ENCODE measurements at places on chromosomes 12 and 14.

DNA sequence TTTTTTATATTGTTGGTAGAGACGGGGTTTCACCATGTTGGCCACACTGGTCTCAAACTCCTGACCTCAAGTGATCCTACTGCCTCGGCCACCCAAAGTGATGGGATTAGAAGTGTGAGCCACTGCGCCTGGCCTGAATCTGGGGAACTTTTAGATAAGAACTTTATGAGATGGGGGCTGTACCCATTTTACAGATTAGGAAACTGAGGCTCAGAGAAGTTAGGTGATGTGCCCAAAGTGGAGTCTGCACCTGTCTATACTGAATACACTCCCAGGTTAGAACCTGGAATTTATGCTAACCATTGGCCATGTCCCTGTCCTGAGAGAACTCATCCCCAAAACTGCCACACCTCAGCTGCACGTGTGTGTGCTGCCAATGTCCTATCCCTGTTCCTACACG, 81.9 kb downstream of the ESRRB start:
- no peak for DNase-seq

DNA sequence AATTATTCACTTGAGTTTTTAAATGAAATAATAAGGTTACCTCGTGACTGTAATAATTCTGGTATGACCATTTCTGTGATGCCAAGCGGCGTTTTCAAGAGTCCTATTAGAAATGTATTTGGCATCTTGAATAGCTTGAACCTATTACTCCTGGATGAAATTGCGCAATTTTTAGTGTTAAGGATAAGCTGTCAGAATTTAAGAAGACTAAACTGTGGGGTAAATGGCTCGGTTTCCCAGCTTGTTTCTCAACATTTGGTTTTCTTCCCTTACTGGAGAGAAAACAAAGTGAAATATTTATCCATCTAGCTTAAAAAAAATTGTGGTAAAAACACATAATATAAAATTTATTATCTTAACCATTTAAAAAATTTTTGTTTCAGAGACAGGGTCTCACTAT, 26.8 kb downstream of the PCNX1 start:
- no peak for DNase-seq

- no peak for DNase-seq
These were observed 685 bp upstream of the MYL6B start for GRCh38 chr12:56151672-56152131.

DNA sequence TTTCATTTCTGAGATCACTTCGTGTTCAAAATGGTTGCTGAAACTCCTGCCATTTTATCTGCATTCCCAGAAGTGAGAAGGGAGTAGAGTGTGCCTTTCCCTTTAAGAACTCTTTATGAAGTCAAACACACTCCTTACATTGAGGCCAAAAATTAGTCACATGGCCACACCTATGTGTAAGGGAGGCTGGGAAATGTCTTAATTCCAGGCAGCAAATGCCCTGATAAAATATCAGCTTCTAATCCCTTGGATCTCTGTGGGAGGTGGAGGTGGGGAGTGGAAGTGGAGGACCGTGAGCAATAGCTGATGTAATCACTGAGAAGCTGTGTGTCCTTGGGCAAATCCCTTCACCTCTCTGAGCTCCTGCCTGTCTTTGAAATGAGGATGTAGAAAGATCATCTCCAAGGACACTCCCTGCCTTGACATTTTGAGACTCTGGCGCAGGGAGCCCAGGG, 22.7 kb upstream of the ANKRD9 start:
- no peak for DNase-seq

DNA sequence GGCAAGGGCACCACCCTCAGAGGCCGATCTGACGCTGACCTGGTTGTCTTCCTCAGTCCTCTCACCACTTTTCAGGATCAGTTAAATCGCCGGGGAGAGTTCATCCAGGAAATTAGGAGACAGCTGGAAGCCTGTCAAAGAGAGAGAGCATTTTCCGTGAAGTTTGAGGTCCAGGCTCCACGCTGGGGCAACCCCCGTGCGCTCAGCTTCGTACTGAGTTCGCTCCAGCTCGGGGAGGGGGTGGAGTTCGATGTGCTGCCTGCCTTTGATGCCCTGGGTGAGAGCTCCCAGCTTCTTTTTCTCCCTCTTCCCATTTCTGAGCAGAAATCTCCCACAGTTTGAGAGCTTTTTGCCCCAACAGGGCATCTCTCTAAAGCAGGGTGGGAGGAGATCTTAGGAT, 1.8 kb downstream of the OAS1 start:
- DNase-seq, result no peak

- no peak for DNase-seq
These were observed 11.6 kb upstream of the MGST1 start for GRCh38 chr12:16335838-16336237.

DNA sequence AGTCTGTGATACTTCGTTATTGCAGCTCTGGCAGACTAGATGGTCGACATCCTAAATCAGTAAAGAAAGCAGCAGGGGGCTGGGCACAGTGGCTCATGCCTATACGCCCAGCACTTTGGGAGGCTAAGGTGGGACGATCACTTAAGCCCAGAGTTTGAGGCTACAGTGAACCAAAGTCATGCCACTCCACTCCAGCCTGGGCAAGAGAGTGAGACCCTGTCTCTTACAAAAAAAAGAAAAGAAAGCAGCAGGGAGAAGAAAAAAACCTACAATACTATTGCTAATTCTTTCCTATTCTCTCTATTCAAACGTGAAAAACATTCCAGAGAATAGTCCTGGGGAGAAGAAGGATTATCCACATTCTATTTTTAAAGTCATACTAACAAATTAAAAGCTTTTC, 79.5 kb downstream of the DCAF5 start:
- DNase-seq, result no peak

GRCh38 chr12:96861656-96862055, 45.4 kb upstream of the NEDD1 start:
- DNase-seq, result no peak

DNA sequence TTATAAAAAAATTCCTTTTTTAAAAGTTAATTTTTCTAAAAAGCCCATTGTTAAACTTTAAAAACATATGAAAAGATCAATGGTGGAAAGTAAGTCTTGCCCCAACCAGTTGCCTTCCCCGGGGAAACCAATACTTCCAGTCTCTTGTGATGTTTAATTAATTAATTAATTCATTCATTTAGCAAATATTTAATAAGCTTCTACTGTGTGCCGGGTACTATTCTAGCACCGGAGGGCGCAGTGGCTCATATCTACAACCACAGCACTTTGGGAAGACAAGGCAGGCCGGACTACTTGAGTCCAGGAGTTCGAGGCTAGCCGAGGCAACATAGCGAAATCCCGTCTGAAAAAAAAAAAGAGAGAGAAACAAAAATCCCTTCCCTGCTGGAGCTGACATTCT, 87.4 kb downstream of the HECTD4 start:
- DNase-seq, result no peak

GRCh38 chr12:53750812-53751335, 905 bp downstream of the CISTR start:
- DNase-seq, result no peak

- no peak for DNase-seq
These were observed 629 bp upstream of the TTC7B start for GRCh38 chr14:90816681-90817436.

GRCh38 chr12:125734137-125734536, 668.9 kb downstream of the AACS start:
- no peak for DNase-seq

DNA sequence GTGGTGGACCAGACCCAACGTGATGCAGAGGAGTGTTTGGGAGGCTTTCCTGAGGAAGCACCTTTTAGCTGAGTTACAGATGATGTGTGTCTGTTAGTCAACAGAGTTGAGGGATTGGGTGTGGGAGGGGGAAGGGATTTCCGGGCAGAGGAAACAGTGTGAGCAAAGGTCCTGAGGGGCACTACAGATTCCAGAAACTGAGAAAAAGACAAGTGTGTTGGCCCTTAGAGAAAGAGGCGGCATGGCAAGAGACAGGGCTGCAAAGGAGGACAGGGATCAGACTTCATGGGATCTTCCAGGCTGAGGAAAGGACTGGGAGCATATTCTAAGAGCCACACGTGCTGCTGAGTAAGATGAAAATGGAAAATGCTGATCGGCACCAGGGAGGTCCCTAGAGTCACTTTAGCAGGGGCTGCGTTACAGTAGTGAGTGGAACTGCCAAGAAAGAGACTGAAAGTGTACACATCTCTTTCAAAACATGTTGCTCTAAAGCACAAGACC, 9.4 kb upstream of the RPS6KL1 start:
- DNase-seq, result no peak

DNA sequence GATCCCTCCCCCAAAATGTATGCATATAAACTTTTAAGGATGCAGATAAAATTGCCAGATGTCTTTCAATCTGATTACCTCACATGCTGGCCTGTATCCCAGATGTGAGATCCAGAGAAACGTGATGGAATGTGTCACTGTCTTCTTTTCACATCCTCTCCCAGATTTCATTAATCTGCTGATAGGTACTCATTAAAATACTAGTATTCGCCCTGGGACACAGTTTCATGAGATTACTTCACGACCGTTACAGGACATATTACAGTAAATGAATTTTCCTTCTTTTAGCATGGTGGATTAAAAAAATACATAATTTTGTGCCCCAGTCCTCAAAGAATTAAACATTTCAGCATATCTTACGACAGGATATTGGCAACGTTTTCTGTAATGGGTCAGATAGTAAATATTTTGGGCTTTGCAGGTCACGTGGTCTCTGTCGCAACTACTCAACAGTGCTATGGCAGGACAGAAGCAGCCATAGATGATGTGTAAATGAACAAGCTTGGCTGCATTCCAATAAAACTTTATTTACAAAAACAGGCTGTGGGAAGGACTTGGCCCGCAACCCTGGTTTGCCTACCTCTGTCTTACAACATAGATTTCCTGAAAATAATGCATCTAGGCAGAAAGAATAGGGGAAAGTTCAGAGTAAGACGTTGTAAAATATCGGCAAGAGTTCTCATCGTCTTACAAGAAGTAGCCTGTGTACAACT, 156.0 kb upstream of the DIO3 start:
- no peak for DNase-seq

GRCh38 chr14:101456246-101457175, 104.8 kb upstream of the DIO3 start:
- DNase-seq, result no peak

GRCh38 chr12:28360253-28360652, 170.0 kb downstream of the CCDC91 start:
- DNase-seq, result no peak

DNA sequence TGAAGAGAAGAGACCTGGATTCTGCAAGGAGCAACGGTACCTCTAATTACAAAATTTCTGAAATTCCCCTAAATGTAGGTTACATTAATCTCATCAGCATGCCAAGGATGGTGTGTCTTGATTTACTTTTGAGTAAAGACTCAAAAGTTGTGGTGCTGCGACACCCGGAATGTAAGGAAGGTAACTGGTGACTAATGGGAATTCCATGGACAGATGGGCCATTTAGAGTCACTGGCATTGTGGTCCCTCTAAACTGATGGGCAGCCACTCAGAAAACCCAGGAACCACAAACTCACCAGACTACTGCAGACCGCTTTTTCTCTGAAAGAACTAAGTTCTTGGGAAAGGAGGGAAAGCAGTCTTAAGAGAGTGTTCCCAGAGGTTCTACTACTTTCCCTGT, 32.8 kb downstream of the GRIN2B start:
- no peak for DNase-seq

GRCh38 chr14:20873370-20874177, 17.6 kb upstream of the RNASE3 start:
- DNase-seq, result peak; percentile 28

- DNase-seq, result no peak
These were observed 953 bp upstream of the NXPH4 start for GRCh38 chr12:57215668-57216013.

DNA sequence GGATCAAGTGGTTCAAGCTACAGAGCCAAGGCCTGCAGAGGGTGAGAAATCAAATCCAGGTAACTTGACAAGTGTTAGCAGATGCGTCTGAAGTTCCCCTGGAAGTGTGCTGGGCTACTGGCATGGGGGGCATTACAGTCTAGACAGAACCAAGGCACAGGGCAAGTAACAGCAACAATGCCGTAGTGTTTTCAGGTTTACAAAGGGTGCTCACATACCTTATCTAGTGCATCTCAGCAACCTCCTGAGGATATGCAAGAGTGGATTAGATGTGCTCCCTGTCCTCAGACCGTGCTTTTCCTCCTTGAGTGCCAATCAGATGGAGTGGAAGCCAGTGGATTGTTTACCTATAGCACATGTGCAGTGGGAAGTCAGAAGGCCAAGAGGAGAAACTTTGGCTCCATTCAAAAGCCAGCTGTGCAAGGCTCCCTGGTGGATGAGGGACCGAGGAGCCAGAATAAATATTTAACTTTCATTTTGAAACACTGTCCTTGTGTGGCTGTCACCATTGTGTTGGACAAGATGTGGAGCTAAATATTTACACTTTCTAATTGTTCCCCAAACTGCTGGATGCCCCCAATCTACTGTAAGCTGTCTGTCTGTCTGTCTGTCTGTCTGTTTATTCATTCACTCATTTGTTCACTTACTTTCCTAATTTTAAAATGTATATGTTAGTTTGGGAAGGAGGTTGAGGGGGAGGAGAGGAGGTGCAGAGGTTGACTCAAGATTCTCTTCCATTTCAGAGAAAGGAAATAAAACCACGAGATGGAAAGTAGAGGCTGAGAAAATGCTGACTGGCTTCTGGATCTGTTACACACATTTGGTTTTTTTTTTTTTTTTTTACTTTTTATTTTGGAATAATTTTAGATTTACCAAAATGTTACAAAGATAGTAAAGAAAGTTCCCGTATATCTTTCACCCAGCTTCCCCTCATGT, 184.0 kb upstream of the PARP11 start:
- DNase-seq, result no peak

GRCh38 chr12:82937151-82937550, 250.4 kb downstream of the TMTC2 start:
- DNase-seq, result no peak

DNA sequence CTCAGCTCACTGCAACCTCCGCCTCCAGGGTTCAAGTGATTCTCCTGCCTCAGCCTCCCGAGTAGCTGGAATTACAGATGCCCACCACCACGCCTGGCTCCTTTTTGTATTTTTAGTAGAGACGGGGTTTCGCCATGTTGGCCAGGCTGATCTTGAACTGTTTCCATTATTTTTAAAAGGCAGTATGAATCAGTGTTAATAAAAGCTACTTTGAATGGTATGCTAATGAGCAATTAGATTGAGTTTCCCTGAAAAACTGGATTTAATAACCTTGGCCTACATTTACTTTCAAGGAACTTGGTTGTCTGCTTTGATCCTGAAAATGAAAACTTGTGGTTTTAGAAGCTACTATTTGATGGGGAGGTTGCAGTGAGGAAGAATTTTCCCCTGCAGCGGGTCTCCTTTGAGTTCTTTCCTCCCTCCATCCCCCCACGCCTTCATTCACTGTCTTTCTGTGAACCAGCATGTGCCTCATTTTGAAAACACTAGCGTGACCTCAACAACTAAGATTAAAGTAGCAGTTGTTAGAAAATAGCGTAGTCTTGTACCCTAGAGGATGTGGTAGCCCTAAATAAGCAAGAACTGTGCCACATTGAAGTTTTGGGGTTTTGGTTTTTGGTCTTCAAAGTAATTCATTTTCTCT, 17.8 kb upstream of the RPS6KA5 start:
- peak; percentile 17 for DNase-seq

- no peak for DNase-seq
These were observed 273.3 kb downstream of the ALG10 start for GRCh38 chr12:34295366-34296142.

GRCh38 chr14:28243600-28243999, 523.0 kb upstream of the FOXG1 start:
- DNase-seq, result no peak

GRCh38 chr12:94889445-94890210, 113.9 kb downstream of the NDUFA12 start:
- DNase-seq, result no peak

Data from GM18507 (cell line).